ENCODE measurements at places on chromosomes 3 and 15.

DNA sequence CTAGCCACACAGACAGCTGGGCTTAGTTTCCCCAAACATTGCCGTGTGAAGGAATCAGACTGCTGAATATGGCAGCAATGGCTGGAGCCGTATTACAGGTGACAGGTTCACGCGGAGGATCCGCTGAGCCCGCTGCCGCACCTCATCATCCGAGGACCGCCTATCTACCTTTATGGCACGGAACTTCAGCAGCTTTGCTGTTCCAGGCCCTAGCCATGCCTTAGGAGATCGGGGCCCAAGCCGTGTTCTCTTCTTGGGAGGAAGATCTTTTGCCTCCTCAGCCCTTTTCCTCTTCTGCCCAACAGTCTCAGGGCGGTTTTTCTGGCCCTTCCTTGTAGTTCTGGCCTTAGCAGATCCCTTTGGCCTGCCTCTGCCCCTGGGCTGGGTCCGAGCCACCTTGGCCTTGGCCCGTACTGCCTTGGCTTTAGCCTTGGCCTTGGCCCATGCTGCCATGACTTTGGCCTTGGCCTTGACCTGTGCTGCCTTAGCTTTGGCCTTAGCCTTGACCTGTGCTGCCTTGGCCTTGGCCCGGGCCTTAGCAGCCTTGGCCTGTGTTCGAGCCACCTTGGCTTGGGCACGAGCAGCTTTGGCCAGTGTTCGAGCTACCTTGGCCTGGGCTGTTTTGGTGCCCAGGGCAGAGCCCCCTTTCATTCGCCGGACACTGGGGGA is 3.2 kb downstream of the CCDC71 start:
- DNase-seq: no peak

GRCh38 chr3:133393691-133394474 is 6.0 kb upstream of the BFSP2 start:
- DNase-seq: no peak

- DNase-seq: no peak
These were observed 556 bp downstream of the USP19 start for GRCh38 chr3:49120096-49120437.

DNA sequence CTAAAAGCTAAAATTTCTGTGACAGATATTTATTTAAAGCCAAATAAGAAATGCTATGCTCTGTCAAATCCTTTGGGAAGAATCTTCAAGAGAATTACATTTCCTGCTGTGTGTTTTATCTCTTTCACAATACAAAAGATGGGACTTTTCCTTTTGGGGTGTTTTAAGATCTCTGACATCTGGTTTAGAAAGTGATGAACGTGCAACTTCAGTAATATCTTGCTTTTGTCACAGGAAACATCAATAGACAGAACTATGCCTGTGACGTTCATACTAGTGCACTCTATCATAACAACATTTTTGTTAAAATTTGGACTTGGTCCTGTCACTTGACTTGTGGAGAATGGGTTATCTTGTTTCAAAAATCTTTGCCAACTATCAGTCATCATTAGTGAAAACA is 195.7 kb upstream of the KCNMB2 start:
- DNase-seq: no peak

DNA sequence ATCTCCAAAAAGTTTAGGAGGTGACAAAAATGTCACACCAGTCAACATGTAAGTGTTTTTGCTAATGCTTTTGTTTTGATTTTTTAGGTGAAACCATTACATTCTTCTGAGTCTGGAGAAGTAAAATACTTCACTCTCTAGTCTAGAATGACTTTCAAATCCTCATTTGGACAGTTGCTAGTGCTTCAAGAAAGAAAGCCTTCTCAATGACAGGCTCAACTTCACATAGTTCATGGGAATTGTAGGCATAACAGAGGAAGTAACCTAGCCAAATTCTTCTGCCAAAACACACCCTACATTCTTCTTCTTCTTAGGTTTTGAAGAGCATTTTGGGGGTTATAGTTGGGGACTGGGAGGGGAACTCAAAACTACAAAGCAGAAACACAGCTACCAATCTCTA is 29.4 kb upstream of the HEG1 start:
- DNase-seq: no peak

GRCh38 chr3:72421126-72421525 is 427.1 kb downstream of the SHQ1 start:
- no peak for DNase-seq

DNA sequence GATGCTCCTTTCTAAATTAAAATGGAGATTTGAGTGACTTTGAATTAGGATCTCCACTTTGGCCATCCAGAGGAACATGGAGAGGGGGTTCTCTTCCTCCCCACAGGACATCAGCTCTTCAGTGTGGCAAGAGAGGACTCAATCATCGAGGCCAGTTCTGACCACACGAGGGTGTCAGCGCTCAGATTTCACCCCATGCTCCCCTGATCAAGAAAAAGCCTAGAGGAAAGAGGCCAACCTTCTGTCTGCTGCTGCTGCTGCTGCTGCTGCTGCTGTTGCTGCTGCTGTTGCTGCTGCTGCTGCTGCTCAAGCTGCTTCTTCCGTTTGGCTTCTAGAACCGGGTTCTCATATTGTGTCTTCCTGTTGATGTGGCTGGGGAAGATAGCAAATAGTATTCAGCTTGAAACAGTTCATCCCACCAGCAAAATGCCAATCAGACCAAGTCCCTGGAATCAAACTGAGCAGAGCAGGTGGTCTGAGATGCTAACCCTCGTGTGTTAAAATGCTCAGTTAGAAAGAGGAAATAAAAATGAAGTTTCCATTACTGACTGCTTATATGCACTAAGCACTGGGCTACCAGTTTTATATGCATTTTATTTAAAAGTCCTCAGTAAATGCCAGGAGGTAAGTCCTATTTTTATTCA is 599.0 kb downstream of the MAGI1 start:
- DNase-seq: no peak

DNA sequence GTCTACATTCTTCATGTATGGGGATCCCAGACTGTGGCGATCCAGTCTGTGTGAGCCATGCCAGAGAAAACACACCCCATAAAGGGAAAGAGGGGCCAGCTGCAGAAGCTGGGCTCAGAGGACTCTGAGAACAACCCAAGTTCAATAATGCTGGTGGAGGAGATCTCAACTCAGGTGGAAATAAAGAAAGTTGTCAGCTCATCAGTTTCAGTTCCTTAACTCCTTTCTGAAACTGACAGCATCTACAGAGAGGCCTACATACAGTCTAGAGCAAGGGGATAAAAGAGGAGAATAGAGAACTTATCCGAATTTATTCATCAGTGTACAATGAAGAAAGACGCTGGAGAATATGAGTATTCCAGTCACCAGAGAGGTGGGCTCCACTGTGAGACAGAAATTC is 77.0 kb downstream of the NTRK3 start:
- DNase-seq: peak; percentile 4

DNA sequence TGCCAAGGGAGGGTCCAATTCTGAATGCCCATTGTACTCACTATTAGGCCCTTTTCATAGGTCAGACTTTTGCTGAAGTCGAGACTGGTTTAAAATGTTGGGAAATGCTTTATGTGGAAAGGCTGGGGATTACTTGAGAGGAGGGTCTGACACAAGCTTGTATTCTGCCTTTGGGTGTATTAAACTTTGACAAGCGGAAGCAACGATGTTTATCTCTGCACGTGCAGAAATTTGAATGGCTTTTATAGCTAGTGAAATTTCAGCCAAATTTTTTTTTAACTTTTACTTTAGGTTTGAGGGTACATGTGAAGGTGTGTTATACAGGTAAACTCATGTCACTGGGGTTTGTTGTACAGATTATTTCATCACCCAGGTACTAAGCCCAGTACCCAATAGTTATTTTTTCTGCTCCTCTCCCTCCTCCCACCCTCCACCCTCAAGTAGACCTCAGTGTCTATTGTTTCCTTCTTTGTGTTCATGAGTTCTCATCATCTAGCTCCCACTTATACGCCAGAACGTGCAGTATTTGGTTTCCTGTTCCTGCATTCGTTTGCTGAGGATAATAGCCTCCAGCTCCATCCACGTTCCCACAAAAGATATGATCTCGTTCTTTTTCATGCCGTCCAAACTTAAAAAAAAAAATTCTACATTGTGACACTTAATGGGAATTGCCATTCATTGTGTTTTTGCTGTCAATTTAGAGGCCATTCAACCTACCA is 223.0 kb upstream of the BHLHE40 start:
- DNase-seq: no peak

DNA sequence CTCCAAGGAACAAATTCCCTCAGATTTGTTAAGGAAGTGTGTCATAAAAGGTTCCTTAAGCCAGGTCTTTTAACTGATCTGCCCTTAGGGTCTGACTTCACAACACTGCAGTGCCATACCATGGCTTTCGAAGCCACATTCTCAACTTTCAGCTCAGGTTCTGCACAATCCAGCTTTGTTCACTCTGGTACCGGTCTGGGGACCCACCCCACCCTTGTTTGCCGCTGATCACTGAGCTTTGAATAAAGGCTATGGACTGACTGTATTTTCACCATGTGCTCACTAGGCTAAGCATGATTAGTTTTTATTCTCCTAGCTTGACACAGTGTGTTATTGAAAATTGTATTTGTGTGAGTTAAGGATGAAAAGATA is 15.9 kb downstream of the SNX1 start:
- no peak for DNase-seq

All from memory B cell (primary cell).